ENCODE measurements at places on chromosomes 1 and 21.
A peak's percentile ranks its signal among the peaks of the same experiment; 100 is the strongest.

- DNase-seq, result peak; percentile 21
Measured at GRCh38 chr1:117606649-117607430, 992 bp downstream of the TENT5C start.

DNA sequence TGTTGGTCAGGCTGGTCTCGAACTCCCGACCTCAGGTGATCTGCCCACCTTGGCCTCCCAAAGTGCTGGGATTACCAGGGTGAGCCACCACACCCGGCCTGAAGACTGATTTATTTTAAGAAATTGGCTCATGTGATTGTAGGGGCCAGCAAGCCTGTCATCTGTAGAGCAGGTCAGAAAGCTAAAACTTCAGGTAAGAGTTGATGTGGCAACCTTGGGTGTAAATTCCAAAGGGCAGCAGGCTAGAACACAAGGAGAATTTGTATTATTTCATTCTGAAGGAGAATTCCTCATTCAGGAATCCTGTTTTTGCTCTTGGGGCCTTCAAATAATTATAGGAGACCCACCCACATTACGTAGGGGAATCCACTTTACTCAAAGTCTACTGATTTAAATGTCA is 728.7 kb downstream of the LTN1 start:
- no peak for DNase-seq

DNA sequence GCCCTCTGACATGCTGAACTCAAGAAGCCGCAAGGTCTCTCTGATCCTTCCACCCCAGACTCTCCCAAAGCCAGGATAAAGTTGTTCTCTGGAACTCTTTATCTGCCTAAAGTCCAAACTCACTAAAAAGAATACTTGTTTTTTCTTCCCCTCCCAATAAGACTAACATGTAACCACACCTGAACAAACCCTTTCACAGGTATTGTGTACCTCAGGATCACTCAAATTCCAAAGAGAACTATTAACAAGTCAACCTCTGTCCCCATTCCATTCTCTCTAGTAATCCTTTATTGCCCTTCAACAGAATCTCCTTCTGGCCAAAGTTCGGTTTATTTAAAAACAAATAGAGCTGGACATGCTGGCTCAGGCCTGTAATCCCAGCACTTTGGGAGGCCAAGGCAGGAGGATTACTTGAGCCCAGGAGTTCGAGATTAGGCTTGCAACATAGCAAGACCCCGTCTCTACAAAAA is 4.1 kb upstream of the TOE1 start:
- no peak for DNase-seq

- no peak for DNase-seq
Measured at GRCh38 chr1:227397354-227397978, 79.2 kb upstream of the CDC42BPA start.

- peak; percentile 30 for DNase-seq
Measured at GRCh38 chr1:11273595-11274234, 717 bp downstream of the UBIAD1 start.

GRCh38 chr1:170307426-170307825 is 161.7 kb downstream of the NTMT2 start:
- no peak for DNase-seq

DNA sequence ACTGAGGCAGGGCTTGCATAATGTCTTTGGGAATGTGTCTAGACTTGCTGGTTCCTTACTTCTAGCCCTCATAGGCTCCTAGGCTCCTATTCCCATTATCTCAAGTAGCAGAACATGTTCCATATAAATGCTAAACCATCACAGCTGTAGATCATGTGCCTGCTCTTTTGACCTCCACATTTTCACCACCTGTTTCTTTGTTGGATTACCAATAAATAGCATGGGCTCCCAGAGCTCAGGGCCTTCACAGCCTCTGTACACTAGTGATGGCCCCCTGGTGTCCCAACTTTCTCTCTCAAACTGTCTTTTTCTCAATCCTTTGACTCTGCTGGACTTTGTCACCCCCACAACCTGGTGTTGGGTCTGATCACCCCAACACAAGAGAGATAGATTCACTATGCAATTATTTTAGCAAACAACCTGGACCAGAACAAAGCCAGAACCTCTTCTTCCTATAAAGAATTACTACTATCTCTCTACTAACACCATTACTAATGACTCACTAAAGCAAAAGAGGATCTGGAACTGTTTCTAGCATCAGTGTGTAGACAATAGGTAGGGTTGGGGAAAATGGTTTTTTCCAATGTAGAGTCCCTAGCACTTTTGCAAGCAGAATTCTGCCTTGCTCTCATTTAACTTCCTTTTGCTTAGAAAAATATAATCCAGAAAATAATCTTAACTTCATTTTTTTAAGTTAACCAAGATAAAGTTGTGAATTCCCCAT is 51.7 kb downstream of the WLS start:
- DNase-seq, result no peak

DNA sequence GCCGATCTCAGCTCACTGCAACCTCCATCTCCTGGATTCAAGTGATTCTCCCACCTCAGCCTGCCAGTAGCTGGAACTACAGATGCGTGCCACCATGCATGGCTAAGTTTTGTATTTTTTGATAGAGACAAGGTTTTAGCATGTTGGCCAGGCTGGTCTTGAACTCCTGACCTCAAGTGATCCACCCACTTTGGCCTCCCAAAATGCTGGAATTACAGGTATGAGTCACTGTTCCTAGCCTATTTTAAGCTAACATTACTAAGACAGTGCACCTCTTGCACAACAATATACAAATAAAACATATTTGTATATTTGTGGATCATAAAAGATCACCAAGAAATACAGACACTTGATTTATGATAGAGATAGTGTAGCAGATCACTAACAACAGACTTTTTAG is 139.1 kb downstream of the DUSP10 start:
- no peak for DNase-seq

- no peak for DNase-seq
Measured at GRCh38 chr1:229037806-229038405, 233.0 kb upstream of the RAB4A start.

GRCh38 chr1:183989078-183989577 is 48.4 kb downstream of the COLGALT2 start:
- no peak for DNase-seq
